ENCODE measurements at places on chromosomes 4 and X.

DNA sequence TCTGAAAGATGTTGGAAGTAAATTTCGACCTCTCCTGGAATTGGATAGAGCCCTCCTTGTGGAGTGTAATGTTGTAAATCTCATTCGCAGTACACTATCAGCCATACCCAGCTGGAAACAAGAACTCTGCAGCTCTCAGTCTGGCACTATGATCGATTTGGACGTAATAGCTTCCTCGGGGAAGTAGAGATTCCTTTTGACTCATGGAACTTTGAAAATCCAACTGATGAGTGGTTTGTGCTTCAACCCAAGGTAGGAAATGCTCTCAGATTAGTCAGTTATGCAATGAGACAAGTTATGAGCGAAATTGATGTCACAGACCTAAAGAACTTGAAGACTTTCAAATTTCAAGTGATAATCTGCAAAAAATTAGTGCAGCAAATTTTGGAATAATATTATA lies 103.9 kb downstream of the SYTL5 start:
- DNase-seq: no peak

DNA sequence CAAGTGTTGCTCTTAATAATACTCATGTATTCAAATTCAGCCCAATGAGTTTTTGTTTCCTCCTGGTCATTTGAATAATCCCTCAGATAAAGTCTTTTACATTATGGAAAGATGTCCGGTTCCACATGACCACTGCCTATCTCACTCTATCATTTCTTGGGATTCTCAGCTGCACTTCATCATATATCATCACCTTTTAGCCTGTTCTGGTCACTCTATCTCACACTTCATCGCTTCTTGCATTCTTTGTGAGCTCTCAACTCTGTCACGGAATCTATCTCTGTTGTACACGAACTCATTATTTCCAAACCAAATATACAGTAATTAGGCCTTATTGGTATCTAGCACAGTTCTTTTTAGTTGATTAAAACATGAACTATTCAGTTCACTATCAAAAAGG lies 126.9 kb upstream of the HAND2 start:
- DNase-seq: no peak

DNA sequence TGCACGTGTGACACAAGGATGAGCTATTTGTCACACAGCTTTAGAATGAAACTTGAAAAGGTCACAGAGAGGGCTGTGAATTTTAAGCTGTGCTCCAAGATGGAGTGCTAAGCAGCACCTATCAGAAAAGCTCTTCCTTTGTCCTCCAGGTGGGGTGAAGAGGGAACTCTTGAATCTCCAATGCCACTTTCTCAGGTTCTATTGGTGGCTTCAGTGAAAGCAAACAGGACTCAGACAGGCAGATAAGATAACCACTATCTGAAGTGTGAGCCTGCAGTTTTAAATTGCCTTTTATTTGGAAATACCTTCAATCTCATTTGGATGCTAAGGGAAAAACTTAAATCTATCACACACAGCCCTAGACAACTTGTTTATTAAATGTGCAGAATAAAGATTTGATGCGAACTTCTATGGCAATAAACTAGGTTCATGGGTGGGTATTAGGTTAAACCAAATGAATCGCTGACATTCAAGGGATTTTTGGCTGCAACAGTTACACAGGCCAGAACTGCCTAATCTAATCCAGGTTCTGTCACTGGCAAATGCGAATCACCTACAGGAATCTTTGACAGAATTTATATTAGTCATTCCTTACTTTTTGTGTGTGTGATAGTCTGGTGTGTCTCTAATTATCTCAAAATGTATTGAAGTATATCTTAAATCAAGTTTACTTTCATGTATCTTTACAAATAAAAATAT lies 13.6 kb upstream of the PDGFRA start:
- no peak for DNase-seq

- no peak for DNase-seq
Measured at GRCh38 chr4:99219479-99219878, 433 bp upstream of the ADH6 start.

All from activated CD4-positive, alpha-beta T cell treated with anti-CD3 and anti-CD28 coated beads for 48 hours (primary cell).